ENCODE measurements at places on chromosomes 3 and 15.

GRCh38 chr15:74315626-74316025, 51.8 kb downstream of the CYP11A1 start:
- DNase-seq, result no peak

- no peak for DNase-seq
These were observed 692 bp downstream of the SCAANT1 start for GRCh38 chr3:63911509-63911872.

DNA sequence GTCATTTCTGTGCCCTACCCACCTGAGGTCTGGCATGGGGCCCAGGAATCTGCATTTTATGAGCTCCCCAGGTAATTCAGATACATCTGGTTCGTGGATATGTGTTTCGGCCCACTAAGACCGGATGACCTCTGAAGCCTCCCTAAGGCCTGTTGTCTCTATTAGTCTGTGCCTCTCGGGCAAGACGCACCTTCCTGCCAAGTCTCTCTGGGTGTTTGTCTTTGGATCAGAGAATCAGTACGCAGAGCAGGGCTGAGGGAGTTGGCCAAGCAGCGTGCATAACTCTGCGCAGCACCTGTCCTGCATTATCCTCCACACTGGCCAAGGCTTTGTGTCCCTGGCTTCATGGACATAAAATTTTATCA, 181.0 kb downstream of the THSD4 start:
- no peak for DNase-seq

DNA sequence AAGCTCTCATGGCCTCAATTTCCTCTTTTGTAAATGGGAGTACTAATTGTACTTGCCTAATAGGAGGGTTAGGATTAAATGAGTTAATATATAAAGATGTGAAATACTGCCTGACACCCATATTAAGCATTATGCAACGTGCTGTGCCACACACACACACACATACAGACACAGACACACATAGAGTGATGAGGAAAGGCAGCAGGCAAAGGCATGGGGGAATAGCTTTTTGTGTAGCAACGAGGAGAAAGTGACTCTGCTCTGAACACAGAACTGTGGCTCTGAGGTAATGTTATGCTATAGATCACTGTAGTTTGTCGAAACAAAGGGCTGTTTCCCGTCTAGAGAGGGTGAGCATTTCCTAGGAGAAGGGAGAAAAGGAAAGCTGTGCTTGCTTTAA, 233.3 kb upstream of the SLCO3A1 start:
- DNase-seq, result no peak

DNA sequence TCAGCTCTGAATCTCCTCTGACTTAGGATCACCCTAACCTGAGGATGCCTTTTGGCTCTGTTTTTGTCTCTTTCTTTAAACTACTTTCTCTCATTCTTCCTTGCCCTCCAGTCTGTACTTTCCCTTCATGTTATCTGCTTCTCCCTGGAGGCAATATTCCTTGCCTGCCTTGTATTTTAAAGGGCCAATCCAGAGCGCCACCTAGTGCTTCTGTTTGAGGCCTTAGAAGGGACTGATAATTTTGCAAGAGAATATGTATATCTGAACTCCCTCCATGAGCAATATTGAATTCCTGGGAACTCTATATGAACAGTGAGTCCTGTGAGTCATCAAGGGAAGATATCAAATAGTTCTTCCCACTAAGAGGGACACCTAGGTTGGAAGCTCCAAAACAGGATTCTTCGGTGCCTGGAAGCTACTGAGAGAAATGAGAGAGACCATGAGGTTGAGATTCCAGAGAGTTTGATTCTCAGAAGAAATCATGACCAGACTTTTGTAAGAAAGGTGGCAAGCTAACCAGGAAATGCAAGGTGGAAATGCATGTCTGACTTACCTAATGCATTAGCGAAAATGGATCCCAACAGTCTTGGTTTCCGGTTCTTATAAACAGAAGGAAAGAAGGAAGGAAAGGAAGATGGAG, 203.8 kb upstream of the CD96 start:
- peak; percentile 24 for DNase-seq

DNA sequence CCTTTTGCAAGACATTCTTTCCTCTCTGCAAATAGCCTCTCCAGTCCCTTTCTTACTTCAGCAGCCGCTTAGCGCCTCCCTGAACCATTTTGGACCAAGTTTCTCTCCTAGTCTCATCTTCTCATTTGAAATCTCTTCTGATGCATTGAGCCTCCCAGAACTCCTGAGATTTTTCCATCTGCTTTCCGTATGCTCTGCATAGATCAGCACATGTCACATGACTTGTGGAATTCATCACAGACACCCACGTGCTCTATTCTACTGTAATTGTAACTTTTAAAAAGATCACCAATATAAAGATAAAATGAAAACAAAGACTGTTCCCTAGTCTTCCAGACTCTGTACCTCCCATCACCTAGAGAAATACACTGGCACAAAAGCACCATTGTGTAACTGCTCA, 100.7 kb downstream of the GADL1 start:
- no peak for DNase-seq
